Muscle of arm (tissue), 14 donors: ENCODE measurements at places on chromosomes 5 and 9.

DNA sequence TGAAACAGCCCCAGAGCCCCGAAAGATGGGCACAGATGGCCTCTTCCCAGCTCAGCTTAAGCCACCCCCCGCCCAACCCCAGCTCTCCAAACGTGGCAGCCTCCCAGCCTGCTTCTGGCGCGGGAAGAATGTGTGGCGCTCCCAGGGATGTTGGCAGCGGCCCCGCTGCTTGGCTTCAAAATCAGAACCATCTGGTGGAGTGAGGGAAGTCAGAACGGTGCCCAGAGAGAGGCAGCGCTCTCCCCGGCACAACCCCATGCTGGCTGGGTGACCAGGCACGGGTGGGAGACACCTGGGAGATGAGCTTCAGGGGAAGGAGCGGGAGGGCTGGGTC lies 72.7 kb upstream of the ORM1 start:
- peak; percentile 87 for DNase-seq

- DNase-seq = no peak
Observed at GRCh38 chr5:8869932-8870331, 675.9 kb downstream of the SEMA5A start.

DNA sequence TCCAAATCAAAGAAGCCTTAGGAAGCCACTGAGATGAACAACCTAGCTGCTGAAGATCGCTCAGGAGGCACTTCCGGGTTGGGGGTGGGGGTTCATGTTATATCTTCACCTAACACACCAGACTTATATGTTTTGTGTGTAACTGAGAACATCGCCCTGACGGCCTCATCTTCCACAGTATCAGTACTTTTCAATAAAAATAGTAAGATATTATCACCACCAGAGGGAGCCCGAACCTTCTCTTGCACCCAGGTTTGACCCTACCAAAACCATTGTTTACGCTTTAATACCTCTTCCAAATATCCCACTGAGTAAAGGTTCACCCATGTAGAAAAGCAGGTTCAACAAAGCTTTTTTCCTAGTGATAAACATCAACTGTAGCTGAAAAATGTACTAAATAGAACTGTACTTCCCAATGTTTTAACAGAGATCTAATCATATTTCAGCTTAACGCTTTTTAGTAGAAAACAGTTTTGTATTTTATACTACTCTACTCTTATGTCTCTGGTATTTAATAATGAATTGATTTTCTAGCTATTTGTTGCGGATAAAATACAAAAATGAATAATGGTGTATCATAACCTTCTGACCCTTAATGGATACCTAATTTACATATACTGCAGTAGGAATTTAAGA lies 244.0 kb downstream of the EPB41L4A start:
- DNase-seq = peak; percentile 41

DNA sequence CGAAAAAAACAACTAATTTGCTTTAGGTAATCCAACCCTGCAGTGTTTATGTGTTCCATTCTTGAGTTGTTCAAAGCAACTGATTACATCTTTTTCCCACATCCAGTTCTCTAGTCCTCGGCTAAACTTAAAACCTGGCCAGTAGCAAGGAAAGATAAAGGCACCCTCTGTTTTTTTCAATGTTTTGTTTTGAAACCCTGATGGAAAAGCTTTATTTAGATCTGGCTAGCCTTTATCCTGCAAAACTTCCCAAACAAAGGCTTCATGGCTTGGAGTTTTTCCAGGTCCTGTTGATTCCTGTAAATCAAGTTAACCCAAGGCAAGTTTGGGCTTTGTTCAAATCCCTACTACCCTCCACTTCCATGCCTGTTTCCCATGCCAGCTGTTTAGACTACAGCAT lies 105.1 kb downstream of the CEMIP2 start:
- no peak for DNase-seq

- DNase-seq = no peak
Observed at GRCh38 chr5:118314931-118315330, 673.4 kb downstream of the DTWD2 start.

DNA sequence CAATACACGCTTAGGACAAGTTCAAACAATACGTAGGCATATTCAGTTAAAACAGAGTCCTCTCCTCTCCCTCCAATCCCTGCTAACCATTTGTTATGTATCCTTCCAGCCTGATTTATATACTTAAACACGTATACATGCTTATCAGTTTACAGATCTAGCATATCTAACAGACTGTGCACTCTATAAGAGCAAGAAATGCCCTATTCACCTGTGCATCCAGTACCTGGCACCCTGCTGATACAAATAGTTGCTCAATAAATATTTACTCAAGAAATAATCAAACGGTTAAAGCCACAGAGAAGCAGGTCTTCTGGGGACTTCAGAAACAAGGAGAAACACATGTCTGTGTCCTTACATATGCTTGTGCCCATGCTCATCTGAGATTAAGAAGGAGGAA lies 55.9 kb downstream of the MLLT3 start:
- no peak for DNase-seq

GRCh38 chr9:122058051-122058450 lies 35.1 kb downstream of the TTLL11 start:
- no peak for DNase-seq

GRCh38 chr5:129906177-129906887 lies 2.1 kb downstream of the CHSY3 start:
- DNase-seq = peak; percentile 48

- no peak for DNase-seq
Observed at GRCh38 chr5:65762234-65762633, 40.2 kb downstream of the NLN start.

GRCh38 chr9:70746316-70746715 lies 331.9 kb upstream of the KLF9 start:
- DNase-seq = no peak

GRCh38 chr5:175747539-175748060 lies 89.7 kb downstream of the HRH2 start:
- DNase-seq = no peak

- no peak for DNase-seq
Observed at GRCh38 chr5:124909734-124910133, 163.3 kb upstream of the ZNF608 start.

DNA sequence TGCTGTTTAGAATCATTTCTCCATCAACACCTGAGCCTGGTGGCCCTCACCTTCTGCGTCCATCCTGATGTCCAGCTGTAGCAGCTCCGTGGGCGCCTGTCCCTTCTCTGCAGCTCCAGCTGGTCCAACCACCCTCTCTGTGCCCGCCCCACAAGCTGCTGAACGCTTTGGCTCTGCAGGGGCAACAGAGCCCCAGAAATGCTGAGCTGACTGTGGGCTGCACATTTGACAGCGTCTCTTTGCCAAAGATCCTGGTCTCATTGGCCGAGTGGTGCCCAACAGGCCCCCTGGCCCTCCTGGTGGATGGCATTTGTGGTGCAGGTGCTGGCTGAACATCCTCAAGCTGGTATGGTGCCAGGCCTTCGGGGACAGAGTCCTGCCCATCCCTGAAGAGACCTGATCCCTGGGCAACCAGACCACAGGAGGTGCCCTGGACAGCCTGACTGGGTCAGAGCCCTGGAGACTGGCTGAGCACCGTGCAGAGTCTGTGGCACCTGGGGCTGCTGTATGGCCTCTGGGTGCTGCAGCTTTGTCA lies 25.3 kb upstream of the CEP72 start:
- DNase-seq = no peak

- DNase-seq = no peak
Observed at GRCh38 chr5:134651531-134651930, 2.9 kb downstream of the SEC24A start.

DNA sequence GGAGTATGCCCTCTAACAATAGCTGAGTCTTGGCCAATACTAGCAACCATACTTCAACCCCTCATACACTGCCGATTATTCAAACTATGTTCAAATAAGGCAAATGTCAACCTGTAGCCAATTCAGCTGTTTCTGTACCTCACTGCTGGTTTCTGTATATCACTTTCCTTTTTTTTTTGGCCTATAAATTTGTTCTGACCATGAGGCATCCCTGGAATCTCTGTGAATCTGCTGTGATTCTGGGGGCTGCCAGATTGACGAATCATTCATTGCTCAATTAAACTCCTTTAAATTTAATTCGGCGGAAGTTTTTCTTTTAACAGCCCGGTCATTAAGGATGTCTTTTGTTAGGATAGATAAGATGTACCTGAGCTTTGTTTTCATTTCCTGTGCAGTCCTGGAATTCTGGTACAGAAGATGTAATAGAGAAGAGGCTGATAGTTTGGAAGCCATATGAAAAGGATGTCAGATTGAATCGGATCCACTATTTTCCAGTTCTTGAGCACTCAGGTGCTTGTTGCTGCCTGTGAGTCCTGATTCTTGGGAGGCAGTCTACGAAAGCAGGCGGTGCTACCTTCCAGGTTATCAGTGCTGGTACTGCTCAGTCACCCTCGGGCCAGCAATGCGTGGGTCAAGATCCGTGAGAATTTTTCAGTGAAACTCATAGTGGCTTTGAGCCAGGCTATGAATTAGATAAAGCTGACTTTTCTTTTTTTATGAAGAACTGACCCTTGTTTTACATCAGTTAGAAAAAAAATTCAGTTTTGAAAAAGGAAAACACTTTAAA lies 106.2 kb upstream of the TUT7 start:
- DNase-seq = no peak

DNA sequence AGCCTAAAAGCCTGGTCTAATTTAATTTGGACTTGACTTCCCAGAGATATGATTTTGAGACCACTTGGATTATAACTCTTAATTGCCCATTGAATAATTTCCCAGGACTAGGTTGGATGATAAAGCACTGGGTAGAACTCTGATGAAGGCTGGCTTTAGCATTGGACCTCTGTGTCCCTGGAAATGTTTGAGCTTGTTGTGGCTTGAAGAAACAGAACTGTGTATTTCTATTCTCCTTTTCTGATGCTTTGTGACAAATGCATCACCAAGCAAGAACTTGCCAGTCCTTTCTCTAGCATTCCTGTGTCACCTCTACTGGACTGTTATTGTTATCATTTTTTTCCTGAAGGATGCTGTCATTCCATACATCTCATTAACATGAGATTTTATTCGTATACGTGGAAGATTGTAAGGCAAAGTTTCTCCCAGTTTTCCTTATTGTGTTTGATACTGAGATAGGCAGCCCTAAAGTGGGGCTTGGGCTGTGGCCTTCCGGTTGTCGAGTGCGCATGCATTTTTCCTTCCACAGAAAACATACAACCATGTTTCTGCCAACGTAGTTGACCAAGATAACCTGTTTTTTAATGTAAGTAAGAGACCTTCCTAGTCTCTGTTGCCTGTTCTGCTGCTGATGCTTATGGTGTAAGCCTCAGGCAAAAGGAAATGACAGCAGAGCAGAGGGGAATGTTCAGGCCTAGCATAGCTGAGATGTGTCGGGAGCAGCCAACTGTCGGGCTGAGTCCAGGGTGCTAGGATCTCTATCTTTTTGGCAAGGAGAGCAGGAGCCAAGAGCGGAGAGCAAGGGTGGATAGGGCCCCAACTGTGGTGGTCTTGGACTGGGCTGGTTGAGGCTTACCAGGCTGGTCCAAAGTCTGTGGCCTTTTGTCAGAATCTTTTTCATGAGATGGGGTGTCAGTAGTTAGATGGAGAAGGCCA lies 2.3 kb downstream of the NTRK2 start:
- peak; percentile 28 for DNase-seq

DNA sequence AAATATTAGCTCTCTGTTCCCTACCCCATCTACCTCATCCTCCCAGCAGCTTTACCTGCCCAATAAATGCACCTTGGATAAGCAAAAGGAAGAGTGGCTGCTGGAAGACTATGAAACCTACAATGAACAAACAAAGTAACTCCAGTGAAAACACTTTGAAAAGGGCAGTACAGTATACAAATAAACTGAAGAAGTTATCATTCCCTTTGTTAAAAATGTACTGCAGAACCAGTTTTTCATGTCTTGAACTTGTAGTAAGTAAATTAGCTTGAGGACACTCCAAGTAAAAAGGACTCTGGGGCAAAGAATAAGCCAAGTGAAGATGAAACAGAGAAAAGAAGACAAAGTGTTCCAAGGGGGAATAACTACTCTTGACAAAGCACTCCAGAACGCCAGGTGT lies 457.1 kb downstream of the DTWD2 start:
- no peak for DNase-seq

DNA sequence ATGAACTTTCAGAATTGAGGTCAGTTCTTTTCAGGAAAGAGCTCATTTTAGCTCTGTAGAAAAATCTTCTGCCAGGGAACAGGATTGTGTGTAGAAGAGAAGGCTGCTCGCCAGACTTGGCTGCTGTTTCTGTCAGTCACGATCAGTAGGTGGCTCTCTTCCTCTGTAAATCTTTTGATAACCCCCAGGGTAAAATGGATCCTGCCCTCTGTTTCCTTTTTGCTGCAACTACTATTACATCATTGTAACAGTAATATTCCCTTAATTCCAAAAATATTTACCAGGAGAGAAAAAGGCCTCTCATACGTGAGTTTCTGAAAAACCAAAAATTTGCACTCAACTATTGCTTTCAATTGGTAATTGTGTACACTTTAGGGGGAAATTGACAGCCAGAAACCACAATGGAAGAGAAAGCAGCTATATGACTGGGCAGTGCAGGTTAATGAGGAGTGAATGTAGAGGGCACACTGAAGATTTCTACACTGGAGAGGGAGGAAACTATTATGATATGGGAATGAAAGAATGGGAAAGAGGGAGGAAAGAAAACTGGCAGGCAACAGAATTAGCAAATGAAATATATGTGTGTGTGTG lies 12.3 kb downstream of the IFNA21 start:
- peak; percentile 13 for DNase-seq

GRCh38 chr5:134127376-134127861 lies 12.9 kb downstream of the TCF7 start:
- DNase-seq = no peak

GRCh38 chr9:19022206-19022605 lies 10.8 kb downstream of the SAXO1 start:
- no peak for DNase-seq

DNA sequence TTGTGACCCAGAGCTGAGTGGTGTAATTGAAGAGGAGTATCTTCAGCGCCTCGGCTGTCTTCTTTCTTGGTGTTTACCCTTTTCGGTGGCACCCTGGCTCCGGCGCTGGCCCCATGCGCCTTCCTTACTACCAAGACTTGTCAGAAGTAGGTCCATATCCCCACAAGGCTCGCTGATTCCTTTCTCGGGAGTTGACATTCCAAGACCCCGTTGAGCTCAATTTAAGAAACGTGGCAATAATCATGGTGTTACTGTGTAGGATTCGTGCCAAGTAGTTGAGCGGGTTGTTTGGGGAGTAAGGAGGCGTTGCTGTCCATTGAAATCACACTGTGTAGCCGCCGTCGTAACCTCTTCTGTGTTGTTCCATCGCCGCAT lies 795 bp downstream of the NDUFAF2 start:
- DNase-seq = peak; percentile 48

GRCh38 chr9:106111039-106111730 lies 416.8 kb downstream of the TMEM38B start:
- DNase-seq = no peak

- DNase-seq = no peak
Observed at GRCh38 chr9:130675396-130675795, 11.0 kb downstream of the PRDM12 start.

GRCh38 chr9:79193501-79194223 lies 378.1 kb upstream of the TLE4 start:
- DNase-seq = no peak

DNA sequence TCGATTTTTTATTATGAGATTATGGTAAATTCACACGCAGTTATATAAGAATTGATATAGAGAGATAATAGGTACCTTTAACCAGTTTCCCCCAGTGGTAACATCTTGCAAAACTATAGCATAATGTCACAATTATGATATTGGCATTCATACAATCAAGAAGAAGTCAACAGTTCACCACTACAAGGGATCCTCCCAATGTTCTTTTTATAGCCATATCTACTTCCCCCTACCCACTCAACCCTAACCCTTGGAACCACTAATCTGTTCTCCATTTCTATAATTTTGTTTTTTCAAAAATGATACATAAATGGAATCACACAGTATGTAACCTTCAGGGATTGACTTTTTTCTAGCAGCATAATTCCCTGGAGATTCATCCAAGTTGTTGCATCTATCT lies 9.8 kb downstream of the ACTL7B start:
- DNase-seq = no peak

GRCh38 chr5:3518051-3518450 lies 77.6 kb upstream of the IRX1 start:
- no peak for DNase-seq
